ENCODE measurements at places on chromosomes 12 and 14.

GRCh38 chr14:98408713-98409112, 863.3 kb downstream of the BCL11B start:
- DNase-seq = no peak

DNA sequence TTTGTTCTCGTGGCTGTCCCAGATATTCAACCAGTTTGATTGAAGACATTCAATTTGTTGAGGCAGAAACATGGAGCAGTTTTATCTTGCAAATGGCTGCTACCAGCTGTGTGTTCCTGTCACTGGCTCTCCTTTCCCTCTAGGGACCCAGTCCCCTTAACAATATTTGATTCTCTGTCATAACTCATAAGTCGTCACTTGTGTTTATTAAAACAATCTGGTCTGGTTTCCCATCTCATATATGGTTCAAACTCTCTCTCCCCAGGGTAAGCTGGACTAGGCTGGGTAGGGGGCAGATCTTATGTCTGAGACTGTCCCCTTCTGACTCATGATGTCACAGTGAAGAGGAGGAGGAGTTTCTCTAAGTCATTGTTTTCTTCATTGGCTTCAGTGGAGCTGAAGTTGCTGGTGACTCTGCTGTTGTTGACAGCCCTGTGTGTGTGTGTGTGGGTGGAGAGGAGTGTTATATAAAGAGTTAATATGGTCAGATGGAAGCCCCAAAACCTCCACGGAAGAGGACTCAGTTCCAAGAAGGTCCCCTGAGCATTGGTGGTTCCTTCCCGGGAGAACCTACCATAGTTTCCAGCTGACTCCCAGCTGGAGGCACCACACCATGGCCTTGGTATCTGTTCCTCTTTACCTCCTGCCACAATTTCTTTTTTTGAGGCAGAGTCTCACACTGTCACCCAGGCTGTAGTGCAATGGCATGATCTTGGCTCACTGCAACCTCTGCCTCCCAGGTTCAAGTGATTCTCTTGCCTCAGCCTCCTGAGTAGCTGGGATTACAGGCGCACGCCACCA, 16.1 kb upstream of the GNG2 start:
- DNase-seq = no peak

DNA sequence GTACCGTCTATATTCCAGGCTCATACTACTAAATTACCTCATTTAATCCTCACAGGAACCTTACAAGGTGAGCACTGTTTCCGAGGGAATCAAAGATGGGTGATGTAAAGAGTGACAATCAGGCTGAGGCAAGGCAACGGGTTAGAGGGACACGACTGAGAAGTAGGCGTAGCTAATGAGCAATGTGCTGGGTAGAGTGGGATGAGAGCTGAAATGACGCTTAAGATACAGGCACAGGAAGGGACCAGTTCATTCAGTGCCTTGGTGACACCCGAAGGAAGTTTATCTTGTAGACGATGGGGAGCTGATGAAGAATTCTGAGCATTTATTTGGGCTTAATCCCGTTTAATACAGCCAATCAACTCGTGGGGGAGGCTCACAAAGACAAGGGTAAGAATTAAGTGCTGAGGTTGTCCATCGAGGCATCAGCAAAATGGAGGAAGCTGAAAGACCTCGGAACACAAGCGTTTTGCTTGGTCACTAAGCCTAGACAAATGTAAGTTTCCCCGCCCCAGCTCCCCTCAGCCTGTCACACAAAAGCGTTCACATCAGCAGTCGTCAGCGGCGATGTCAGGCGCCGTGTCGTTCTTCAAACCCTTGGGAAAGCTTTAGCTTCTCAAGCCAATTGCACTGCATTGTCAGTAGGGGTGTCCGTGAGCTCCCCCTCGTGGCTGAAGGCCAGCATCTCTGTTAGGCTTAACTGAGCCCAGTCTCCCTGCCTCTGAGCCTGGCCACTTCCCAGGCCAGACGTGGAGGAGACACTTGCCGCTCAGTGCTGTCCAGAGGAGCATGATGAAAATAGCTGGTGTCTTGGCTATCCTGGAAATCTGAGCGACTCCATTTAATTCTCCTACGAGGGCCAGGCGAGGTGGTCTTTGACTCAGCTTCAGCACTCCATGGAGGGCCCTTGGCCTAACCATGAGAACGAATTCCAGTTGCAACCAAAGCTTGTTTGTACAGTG, 288.5 kb upstream of the G2E3 start:
- peak; percentile 89 for DNase-seq

DNA sequence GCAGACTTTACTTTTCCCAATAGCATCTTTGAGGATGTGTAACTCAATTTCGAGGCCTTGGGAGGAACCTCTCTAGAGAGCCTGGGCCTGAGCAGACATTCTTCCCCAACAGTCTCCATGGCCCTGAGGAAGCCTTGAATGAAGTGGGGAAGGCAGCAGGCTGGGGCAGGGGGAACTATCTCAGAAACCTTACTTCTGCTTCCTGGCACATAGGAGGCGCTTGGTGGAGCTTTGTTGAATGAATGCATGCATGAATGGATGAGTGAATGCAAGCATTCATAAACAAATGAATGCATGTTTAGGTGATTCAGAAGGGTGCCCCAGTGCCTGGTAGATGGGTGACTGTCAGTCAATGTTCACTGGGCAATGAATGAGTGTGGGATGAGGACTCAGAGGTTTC, 58.3 kb downstream of the GALNT16 start:
- no peak for DNase-seq

GRCh38 chr14:89291351-89291940, 125.6 kb downstream of the FOXN3 start:
- no peak for DNase-seq

DNA sequence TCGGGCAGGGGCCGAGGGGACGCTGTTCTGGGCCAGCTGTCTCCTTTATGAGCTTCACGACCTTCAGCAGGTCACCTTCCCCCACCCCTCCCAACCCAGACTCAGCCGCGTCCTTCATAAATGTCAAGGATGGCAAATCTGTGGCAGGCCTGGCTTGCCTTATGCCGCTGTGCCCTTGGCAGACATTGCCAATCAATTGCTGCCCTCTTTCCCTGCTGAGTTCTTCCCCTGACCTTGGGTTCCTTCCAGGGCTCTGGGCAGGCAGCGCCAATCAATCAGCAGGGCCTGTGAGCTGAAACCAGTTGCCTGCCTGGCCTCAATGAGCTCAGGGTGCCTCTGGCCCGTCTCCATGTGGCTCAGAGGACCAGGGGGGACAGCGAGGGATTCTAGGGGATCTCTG, 7.7 kb downstream of the FAM222A start:
- DNase-seq = no peak

DNA sequence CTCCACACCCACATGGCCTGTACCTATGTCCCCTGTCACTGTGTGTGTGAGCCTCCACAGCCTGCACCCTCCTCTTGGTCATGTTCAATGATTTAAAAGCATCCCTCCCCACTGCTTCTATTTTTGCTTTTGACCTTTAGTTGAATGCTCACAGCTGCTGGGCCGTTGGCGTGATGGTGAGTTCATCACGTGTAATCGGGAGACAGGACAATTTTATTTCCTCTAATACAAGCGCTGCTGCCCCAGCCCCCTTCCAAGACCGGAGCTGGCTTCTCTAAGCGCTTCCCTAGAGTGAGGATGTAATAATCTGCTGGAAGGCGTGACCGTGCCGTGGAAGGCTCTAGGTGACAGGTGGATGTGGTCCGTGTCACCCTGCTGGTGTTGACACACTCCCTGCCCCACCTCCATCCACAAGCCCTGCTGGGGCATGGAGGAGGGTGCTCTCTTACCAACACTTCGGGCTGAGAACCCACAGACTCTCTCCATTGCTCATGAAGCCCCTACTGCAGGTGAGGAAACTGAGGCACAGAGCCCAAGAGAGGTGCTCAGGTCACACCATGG, 25.4 kb downstream of the CCDC85C start:
- DNase-seq = no peak

GRCh38 chr14:103547941-103548462, 14.5 kb downstream of the BAG5 start:
- no peak for DNase-seq

- DNase-seq = no peak
Observed at GRCh38 chr12:94327809-94328208, 131.9 kb downstream of the CEP83 start.

All from NCI-H1105 (cell line).